A549 treated with dexamethasone at 1 μM for 4 hours (cell line): ENCODE measurements at places on chromosomes 13 and 19. TPM values are rescaled to one million over a fixed set of nuclear protein-coding genes. Genes with fewer than 3 reads are reported as not detected.

Gene LILRB4
- not detected in 5 replicates for total RNA-seq

Gene MYO1F
- 0.22 to 0.39 TPM (median 0.28 TPM) in 5 replicates for total RNA-seq

Gene ZBTB7A
- 13.8 to 27.4 TPM (median 23.8 TPM) in 5 replicates for total RNA-seq

Gene SPACA6
- 8.9 to 12.4 TPM (median 11.6 TPM) in 5 replicates for total RNA-seq

Gene PBX4
- 1.3 to 2.6 TPM (median 2.1 TPM) in 5 replicates for total RNA-seq

Gene RFPL4AL1
- 0.12 to 0.13 TPM in 2 of 5 replicates, not detected in the others for total RNA-seq

Gene ATP4A
- 0.02 to 0.19 TPM (median 0.08 TPM) in 4 of 5 replicates, not detected in the other for total RNA-seq

Gene OVOL3
- 0.15 to 0.26 TPM (median 0.25 TPM) in 3 of 5 replicates, not detected in the others for total RNA-seq

Gene LILRB2
- 0.06 to 0.15 TPM (median 0.08 TPM) in 5 replicates for total RNA-seq

Gene PGLYRP2
- not detected in 5 replicates for total RNA-seq

Gene INSR
- 2.5 to 4.7 TPM (median 3.8 TPM) in 5 replicates for total RNA-seq

Gene PSG2
- total RNA-seq = not detected in 5 replicates

Gene C1QTNF9
- total RNA-seq = not detected in 5 replicates

Gene RBM42
- total RNA-seq = 142 to 206 TPM (median 203 TPM) in 5 replicates

Gene SLITRK5
- 0.45 to 0.70 TPM (median 0.62 TPM) in 5 replicates for total RNA-seq

Gene SLC17A7
- 0.23 to 0.76 TPM (median 0.57 TPM) in 5 replicates for total RNA-seq
